ENCODE measurements at places on chromosomes 16 and 17.

GRCh38 chr16:57411362-57411976 is 6.9 kb downstream of the CCL17 start:
- no peak for DNase-seq

- DNase-seq: no peak
Observed at GRCh38 chr17:61160789-61161445, 238.7 kb upstream of the TBX2 start.

GRCh38 chr17:80111702-80112470 is 10.5 kb downstream of the GAA start:
- no peak for DNase-seq

DNA sequence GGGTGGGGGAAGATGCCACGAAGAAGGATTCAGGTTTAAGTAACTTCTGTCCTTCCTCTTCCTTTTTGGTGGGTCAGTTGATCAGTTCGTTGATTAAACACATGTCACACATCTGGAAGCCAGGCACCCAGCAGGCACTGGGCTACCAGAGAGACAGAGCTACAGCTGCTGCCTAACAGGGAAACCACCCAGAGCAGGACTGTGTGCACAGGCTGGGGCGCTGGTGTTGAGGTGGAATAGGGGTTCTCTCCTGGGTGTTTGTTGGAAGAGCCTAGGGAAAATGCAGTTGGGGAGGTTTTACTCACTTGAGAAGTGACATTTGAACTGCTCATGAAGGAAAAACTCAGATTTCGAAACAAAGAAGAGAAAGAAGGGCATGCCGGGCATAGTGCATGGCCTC is 152.4 kb downstream of the IRX5 start:
- DNase-seq: no peak

DNA sequence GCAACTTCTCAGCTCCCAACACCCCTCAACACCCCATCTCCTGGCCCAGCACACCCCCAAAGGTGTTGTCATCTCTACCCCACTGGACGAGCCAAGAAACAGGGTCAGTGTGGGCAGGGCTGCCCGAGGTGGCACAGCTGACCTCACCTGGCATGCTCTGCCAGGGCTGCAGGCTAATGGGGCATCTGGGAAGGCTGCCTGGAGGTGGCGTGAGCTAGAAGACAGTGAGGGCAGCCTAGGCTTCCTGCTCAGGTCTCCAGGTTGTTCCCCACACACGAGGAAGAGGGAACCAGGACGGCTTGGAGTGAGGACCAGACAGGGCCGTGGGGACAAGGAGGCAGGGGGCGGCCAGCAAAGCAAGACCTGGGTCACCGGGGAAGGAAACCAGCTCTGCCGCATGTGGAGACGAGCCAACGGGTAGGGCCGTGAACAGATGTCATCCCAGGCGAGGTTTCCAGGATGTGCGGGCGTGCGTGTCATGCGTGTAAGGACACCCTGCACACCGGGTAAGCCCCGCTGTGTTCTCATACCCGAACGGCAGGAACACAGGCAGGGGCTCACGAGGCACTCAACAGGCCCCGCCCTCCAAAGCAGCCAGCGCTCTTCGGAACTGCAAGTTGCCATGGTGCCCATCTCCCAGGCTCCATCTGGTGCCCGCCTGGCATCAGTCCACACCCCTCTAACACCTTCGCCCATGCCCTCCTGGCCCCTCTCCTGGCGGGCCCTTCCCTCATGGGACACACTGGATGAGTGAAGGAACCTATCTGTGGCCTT is 29.6 kb upstream of the PVALEF start:
- DNase-seq: no peak

- DNase-seq: no peak
Observed at GRCh38 chr16:28258567-28258966, 33.8 kb upstream of the SBK1 start.

DNA sequence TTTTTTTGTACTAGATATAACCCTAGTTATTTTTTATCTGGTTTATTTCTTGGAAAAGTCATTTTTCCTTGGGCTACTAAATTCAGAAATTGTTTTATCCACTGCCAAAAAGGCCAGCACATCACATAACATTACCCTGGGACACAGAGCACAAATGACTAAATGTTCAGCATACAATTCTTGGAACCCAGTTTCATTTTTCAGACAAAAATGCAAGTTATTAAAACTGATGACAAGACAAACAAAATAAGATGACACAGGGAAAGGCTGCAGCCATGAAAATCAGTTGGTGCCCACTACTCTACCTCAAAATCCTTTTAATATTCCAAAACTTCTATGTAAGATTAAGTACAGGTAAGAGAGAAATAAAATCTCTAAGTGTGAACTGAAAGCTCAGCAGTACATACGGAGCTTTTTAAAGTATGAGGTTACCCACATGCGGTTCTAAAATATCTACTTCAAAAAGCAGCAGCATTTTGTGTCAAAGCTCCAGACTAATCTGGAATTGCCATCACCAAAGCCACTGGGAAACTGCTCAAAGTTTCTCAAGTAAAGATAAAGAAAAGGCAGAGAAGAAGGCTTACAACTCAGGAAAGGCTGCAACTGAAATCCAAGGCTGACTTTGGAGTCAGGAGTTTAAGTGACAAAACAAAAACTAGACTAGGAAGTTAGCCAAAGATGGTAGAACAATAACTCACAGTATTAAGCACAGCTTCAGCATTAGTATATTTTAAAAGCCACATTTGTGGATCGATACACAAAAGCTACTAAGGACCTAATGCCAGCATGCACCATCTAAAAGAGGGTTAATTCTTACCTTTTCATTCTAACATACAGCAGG is 41.4 kb downstream of the AP1G1 start:
- DNase-seq: no peak

DNA sequence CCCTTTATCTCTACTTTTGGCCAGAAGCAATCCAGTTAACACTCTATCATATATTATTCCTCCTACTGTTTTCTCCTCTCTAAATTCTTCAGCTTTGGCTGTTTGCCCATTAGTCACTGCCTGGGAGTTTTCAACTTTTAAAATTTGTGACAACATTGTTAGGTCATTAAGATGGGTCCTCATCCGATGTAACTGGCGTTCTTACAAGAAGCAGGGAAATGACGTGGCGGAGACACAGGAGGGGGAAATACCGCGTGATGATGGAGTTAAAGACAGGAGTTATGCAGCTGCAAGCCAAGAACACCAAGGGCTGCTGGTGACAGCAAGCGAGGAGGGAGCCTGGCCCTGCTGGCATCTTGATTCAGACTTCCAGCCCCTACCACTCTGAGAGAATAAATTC is 34.8 kb upstream of the CPHXL start:
- no peak for DNase-seq

- no peak for DNase-seq
Observed at GRCh38 chr16:68298907-68299561, 11.7 kb downstream of the SLC7A6OS start.

DNA sequence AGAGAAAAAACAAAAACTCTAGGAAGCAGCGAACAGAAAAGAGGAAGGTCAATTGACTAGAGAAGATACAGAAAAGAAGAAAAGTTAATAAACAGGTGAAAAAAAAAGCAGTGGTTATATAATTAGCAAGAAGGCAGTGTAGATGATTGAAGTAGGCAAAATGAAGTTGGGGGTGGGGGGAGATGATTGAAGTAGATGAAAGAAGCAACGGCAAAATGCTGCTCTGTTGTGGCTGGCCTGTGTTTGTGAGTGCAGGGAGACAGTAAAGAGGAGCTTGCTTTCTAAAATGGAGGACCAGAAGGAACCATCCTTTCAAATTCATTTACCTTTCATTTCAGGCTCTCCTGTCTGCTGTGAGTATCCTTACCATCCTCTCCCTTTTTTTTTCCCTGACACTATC is 3.6 kb downstream of the EVI2B start:
- no peak for DNase-seq

- DNase-seq: no peak
Observed at GRCh38 chr17:62641153-62641552, 13.7 kb downstream of the MRC2 start.

GRCh38 chr17:81052199-81052997 is 17.4 kb downstream of the BAIAP2 start:
- no peak for DNase-seq

DNA sequence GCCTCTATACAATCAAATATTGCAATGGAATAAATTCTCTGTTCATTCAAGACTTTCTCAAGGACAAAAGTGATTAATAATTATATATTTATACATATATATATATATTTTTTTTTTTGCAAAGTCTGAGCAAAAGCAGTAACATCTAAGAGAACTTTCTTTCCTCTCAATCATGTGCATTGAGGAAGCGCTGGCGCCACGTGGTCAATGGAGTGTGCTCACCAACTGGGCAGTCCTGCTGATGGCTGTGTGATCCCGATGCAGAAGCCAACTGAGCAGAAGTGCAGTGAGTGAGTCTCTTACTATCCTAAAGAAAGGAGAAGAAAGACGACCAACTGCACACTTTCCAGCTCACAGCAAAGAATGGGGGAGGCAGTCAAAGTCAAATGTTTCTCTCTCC is 37.2 kb upstream of the ULK2 start:
- DNase-seq: no peak

GRCh38 chr16:30805370-30806169 is 18.6 kb upstream of the ZNF629 start:
- no peak for DNase-seq

GRCh38 chr16:89917773-89918452 is 749 bp upstream of the MC1R start:
- no peak for DNase-seq

GRCh38 chr17:27573971-27574525 is 56.9 kb upstream of the LGALS9 start:
- no peak for DNase-seq

DNA sequence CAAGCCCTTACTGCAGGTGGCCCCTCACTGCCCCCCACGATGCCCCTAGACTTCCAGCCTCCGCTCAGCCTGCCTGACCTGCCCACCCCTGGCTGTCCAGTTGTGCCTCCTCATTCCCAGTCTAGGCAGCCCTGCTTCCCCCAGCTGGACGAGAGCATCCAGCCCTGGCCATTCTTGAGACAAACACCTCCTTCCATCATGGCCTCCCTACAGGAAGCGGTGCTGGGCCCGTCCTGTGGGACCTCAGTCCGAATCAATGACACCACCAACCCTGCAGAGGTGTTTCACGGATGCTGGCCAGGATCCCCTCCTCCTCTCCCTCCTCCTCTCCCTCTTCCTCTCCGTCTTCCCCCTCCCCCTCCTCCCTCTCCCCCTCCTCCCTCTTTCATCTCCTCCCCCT is 28.3 kb downstream of the CCDC40 start:
- no peak for DNase-seq

- DNase-seq: no peak
Observed at GRCh38 chr17:81337476-81337879, 42.4 kb upstream of the SLC38A10 start.

GRCh38 chr16:80009971-80010659 is 409.6 kb upstream of the MAF start:
- no peak for DNase-seq

GRCh38 chr17:73586921-73587602 is 57.2 kb downstream of the SDK2 start:
- no peak for DNase-seq

- DNase-seq: peak; percentile 73
Observed at GRCh38 chr16:19138601-19139000, 24.8 kb downstream of the ITPRIPL2 start.

DNA sequence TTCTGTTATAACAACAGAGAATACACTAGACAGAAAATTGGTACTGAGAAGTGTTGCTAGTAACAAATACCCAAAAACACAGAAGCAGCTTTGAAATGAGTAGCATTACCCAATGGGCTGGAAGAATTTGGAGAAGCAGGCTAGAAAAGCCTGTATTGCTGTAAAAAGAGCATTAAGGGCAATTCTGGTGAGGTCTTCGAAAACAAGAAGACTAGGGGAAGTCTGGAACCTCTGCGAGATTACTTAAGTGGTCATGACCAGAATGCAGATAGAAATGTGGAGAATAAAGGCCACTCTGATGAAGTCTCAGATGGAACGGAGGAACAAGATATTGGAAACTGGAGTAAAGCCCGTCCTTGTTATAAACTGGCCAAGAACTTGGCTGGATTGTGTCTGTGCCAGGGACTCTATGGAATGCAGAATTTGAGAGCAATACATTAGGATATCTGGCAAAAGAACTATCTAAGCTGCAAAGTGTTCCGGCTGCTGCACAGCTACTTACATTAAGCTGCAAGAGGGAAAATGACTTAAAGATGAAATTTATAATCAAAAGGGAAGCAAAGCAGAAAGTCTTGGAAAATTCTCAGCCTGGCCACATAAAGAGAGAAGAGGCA is 44.9 kb upstream of the PEMT start:
- DNase-seq: no peak

- no peak for DNase-seq
Observed at GRCh38 chr16:85717393-85718152, 28.8 kb upstream of the GINS2 start.

DNA sequence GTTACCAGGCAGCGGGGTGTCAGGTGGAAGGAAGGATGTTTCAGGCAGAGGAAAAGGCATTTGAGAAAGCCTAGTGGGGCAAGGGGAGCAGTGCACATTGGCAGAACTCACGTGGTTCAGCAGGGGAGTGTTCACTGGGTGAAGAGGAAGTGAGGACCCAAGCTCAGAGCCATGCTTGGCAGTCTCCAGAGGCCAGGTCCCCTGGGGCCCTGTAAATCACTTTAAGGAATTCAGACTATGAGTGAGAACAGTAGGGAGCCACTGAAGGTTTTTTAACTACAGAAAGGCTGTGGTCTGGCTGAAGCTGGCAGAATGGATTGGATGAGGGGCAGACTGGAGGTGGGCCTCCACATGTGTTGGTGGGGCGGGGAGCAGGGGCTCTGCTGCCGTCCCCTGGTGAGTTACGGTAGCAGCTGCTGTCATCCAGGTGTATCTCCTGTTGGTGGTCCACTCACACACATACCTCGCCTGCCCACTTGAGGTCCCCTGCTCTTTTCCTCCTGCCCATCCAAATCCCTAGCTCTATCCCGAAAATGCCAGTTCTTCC is 5.1 kb downstream of the CLEC16A start:
- DNase-seq: no peak

GRCh38 chr16:75225092-75225491 is 6.3 kb downstream of the CTRB1 start:
- DNase-seq: no peak

DNA sequence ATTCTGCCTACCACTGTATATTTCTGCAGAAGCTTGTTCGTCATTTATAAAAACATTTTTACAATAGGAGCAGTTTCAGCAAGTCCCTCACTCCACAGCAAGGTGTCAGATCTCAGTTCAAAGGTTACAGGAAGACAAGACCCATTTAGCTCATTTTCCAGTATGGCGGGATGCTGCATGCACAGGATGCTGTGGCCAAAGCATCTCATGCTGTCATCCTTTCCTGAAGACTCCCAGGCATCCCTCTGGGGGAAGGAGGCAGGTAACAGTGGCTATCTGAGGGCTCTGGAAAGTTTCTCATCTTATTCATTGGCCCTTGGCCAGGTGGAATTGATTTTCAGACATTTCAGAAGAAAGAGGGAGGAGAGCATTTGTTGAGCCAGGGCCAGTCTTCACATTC is 539.3 kb upstream of the CDH5 start:
- DNase-seq: no peak

DNA sequence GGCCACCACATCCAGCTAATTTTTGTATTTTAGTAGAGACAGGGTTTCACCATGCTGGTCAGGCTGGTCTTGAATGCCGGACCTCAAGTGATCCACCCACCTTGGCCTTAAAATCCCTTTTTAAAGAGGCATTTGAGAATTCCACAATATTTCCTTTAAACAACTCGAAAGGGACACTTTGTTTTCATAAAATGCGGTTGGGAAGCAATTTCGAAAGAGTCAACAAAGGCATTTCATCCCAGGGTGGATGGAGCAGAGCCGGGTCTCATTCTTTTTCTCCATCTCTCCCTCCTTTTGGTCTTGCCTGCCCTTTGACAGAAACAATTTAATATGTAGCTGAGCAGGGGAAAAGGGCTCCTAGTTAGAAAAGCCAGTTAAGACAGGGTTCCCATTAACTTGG is 13.5 kb upstream of the COG1 start:
- no peak for DNase-seq

Data from AG04450 (cell line).